Endothelial cell of umbilical vein (primary cell): ENCODE measurements at places on chromosomes 12 and 14.
A peak's percentile ranks its signal among the peaks of the same experiment; 100 is the strongest.

DNA sequence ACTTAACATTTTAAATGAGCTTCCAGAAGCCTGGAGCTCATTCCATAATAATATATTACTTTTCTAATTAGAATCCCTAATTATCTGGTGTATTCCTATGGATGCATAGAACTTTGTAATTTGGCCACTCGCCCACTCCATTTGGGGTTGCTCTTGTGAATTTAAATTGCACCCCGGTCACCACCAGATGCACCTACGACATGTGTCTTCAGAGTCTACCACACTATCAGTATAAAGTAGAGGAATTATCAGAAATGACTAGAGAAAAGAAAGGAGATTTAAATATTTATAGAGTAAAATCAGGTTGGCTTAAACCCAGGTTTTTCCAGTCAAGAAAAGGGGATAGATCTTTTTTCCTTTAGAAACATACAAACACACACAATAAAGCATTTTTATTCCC, 145.8 kb upstream of the DCN start:
- DNase-seq, result no peak

GRCh38 chr12:34396006-34396860, 373.9 kb downstream of the ALG10 start:
- no peak for DNase-seq

GRCh38 chr14:59313144-59313651, 124.7 kb downstream of the DAAM1 start:
- DNase-seq, result no peak

DNA sequence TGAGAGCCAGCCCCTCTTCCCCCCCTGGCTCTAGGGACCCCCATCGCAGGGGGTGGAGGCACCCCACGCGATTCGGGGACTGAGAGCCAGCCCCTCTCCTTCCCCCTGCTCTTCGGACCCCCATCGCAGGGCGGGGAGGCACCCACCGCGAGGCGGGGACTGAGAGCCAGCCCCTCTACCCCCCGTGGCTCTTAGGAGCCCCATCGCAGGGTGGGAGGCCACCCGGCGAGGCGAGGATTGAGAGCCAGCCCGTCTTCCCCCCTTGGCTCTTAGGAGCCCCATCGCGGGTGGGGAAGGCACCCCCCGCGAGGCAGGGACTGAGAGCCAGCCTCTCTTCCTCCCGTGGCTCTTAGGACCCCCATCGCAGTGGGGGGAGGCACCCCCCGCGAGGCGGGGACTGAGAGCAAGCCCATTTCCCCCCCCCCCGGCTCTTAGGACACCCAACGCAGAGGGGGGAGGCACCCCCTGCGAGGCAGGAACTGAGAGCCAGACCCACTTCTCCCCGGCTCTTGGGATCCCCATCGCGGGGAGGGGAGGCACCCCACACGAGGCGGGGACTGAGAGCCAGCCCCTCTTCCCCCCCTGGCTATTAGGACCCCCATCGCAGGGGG, 45.6 kb downstream of the DDX11 start:
- DNase-seq, result no peak

DNA sequence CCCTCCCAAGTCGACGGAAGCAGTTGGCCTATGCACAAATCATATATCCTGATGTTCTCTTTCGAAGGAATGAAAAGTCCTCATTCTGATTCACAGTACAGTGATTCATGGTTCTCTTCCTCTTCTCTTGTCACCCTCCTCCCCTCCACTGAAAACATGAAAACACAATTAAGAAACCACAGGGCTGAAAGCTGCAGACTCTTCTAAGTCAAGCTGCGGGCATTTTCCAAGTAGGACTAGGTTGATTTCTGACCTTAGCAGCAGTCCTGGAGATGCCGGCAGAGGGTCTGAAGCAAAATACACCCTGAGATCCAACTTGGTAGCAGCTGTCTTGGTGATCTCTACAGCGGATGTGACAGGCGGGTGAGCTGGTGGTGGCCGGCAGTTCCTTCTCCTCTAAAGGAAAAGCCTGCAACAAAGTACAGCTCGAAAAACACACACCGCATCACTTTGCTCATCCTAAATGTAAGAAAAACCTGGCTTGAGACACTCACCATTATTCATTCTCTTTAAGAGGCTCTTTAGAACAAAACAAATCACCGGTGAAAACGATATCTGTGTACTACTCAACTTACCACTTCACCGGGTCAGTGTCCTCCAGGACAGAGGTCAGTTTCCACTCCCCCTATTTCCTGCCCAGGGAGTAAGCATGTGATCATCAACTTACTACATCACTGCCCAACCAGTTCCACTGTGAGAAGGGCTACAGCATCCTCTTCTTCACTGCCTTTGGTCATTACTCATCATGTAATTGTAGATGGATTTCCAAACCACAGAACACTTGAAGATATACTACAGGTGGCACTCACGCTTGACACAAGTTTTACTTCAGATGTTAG, 6.0 kb downstream of the TMCC3 start:
- DNase-seq, result peak; percentile 83

DNA sequence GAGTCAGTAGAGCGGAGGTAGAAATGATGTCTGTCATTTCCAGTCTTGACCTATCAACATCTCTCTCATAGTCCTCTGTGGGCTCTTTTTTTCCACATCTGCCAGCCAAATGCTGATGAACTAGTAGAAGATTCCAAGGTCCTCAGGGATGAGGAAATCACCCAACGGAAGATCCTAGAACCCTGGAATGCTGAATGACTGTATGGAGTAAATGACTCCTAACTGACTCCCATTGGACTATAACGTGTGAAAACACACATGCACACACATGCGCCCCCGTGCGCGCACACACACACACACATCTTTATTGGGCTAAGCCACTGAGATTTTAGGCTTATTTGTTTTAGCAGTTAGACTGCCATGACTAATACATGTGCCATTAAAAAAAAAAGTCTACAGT, 159.2 kb downstream of the MYRFL start:
- DNase-seq, result no peak

GRCh38 chr14:45891417-45892080, 638.5 kb upstream of the MIS18BP1 start:
- DNase-seq, result no peak

DNA sequence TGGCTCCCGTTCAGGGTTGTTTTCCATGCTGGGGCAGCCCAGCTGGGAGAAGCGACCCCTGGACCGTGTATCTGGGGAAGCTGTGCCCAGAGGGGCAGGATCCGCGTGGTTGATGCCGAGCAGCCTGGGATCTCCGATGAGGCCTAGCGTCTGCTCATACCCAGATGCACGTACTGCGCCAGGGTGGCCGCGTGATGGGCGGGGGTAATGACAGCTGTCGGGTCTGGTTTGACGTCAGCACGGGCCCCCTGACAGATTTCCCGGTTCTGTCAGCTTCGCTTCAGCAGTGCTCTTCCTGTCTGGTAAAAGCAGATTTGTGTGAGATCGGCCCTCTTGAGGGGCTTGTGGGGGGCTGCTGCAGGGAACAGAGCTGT, 147.3 kb downstream of the TSPAN9 start:
- DNase-seq, result no peak

GRCh38 chr12:124524231-124524925, 43.0 kb downstream of the NCOR2 start:
- peak; percentile 35 for DNase-seq

- no peak for DNase-seq
These were observed 29.8 kb downstream of the DIO3 start for GRCh38 chr14:101591121-101591520.

- DNase-seq, result peak; percentile 73
These were observed 25.0 kb downstream of the SH2B3 start for GRCh38 chr12:111430433-111431353.

GRCh38 chr12:18706798-18707197, 31.0 kb downstream of the PLCZ1 start:
- no peak for DNase-seq

GRCh38 chr14:34387974-34388516, 74.0 kb downstream of the SPTSSA start:
- no peak for DNase-seq

- DNase-seq, result no peak
These were observed 61.9 kb upstream of the IFNG-AS1 start for GRCh38 chr12:67927324-67927723.

- no peak for DNase-seq
These were observed 58.9 kb upstream of the SRRM4 start for GRCh38 chr12:118922405-118922804.

DNA sequence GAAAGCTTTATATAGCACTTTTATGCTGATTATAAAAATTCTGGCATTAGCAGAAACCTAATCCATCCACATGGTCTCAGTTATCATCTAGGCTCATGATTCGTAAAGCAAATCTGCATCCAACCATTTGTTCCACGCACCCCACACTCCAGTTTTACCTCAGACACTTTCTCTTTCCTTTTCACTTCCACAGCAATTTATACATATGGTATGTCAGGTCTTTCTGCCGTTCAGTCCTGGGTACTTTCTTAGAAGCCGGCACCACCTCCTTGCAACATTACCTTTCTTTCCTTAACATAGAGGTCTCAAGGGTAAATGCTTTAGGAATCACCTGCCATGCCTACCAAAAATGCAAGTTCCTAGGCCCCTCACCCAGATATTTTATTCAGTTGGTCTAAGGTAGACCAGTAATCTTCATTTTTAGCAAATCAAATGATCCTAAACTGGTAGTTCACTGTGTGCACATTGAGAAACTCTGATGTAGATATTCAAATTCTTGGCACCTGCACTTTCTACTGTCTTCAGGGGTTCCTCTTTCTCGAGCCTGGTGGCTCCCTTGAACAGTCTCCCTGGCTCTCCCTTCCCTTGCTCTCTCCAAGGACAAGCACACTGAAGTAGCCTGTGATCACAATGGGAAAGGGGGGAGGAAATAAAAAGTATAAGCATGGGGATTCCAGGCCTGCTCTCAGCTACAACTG, 2.8 kb upstream of the KRAS start:
- no peak for DNase-seq

DNA sequence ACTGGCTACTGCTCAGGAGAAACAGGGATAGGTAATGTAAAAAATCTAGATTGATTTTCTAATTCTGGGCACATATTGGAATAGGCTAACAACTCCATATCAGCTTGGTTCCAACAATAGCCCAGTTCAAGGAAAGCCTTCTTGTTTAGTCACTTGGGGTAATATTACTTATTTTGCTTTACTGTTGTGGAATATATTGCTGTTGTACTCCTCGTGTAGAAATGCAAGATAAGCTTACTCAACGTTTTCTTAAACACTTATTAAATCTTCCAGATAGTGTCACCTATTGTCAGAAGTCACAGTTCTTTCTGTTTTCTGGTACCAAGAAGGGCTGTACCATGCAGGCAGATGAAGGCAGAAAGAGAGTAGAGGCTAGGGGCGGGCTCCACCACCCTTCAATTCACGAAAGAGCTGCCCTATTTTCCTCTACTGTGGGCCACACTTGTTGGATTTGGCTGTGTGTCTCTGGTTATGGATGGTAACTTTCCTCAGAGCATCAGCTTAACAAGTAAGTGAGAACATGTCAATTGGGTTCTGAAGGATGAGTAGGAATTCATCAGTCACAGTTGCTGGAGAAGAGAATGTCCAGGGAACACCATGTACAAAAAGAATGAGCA, 38.0 kb downstream of the CLMN start:
- DNase-seq, result no peak

DNA sequence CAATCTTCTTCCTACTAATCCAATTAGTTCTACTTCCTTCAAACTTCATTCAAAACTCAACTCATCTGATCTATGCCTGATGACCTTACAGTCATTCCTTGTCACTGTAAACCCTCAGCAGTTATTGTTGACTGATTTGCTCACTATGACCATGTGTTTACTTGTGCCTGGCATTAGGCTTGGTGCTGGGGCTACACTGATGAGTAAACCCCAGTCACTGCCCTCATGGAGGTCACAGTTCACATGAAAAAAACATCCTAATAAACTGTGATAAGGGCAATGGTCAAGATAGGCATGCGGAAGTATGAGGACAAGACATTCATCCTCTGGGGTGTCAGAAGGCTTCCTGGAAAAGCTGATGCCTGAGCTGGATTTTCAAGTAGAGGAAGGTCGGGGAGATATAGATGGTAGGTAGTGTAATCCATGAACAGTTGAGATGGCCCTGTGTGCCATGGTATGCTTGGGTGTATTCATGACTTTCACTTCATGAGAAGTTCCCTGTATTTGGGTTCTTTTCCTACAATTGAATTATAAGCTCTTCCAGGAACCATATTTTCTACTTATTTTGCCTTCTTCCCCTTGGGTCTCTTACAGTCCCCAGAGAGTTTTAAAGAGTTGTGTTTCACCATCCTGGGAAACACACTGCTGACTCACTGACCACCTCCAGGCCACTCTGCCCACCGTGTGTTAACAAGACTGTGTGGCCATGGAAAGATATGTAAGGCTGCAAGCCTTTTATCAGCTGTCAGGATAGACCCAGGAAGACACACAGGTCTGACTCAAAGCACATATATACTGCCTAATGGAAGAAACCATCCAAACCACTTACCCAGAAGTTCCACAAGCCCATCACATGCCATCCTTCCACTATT, 38.7 kb upstream of the DUSP6 start:
- peak; percentile 62 for DNase-seq

DNA sequence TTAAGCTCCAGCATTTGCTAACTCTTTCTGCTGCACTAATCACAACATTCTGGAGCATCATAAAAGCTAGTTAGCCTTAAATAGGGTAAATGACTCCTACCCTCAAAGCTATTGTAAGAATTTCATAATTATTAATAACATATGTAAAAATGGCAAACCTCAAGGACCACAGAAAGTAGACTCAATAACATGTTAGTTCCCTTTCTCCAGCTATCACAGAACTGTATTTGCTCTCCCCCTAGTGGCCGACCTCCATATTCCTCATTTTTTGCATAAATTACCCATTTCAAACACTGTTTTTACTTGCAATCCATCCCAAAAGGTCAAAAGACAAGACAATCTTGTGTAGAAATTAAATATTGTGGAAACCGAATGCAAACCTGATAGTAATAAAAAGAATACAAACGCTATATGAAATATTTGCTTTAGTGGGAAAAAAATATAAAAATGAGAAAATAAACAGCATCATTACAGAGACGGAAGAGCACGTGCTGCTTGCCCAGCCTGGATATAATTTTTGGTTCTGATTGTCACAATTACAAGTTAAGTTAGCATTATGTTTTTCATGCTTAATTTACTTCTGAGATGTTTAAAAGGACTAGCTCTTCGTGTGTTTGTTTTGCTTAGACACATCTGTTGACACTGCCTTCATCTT, 97.9 kb downstream of the RERGL start:
- peak; percentile 57 for DNase-seq

DNA sequence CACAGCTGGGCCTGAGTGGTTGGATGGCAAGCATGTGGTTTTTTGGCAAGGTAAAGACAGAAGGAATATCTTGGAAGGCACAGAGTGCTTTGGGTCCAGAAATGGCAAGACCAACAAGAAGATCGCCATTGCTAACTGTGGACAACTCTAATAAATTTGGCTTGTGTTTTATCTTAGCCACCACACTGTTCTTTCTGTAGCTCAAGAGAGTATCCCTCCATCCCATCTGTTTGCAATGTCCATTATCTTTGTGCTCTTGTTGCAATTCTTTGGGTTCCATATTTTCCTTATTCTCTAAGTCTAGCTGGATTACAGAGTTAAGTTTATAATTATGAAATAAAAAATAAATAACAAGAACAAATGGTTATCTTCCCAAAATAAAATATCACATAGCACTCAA, 6.7 kb upstream of the DAAM1 start:
- no peak for DNase-seq

- no peak for DNase-seq
These were observed 19.3 kb upstream of the TMEM233 start for GRCh38 chr12:119574255-119574654.

GRCh38 chr12:62934239-62934798, 631 bp downstream of the PPM1H start:
- peak; percentile 44 for DNase-seq

- no peak for DNase-seq
These were observed 124.1 kb downstream of the ESRRB start for GRCh38 chr14:76500011-76500410.
